Amniotic epithelial cell (primary cell): ENCODE measurements at places on chromosomes 13 and 19.

DNA sequence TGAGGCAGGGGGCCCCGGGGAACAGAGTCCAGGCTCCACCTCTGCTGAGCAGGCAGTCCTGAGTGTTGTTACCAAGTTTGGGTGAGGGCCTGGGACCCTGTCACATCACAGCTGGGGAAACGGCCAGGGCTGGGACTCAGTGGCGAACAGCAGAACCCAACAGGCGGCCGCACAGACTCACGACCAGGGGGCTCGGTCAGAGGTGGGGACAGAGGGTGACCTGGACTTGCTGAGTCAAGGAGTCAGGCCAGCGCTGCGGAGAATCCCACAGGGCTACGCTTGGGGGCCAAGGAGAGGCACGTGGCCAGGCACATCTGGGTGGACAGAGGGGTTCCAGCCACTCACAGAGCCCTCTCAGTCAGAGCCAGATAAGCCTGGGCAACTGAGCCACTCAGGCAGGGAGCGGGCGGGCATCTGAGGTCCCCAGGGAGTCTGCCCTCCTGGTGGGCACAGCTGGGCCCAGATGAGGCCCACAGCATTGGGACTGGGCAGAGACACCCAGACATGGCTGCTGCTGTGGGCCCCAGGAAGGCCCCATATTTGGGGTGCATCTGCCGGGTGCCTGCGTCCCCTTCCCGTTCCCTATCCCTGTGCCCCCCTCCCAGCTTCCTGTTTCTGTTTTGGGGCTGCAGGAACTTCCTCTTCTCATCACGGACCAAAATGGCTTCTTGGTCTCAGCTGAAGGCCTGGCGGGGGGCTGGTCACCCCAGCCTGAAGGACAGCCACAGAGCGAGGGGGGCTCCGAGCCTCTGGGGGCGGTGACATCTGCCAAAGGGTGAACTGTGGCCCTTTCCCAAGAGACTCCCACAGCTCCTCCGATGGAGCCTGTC, 34.0 kb downstream of the CEBPA start:
- DNase-seq: no peak

- no peak for DNase-seq
Observed at GRCh38 chr19:29917911-29918310, 24.1 kb upstream of the URI1 start.

GRCh38 chr13:110607675-110608224, 7.6 kb upstream of the NAXD start:
- peak; percentile 78 for DNase-seq

- DNase-seq: no peak
Observed at GRCh38 chr19:21655540-21656126, 111.7 kb downstream of the ZNF100 start.

GRCh38 chr13:72952529-72953141, 106.2 kb upstream of the KLF5 start:
- DNase-seq: no peak

- DNase-seq: no peak
Observed at GRCh38 chr13:113166266-113166665, 7.8 kb downstream of the PROZ start.

DNA sequence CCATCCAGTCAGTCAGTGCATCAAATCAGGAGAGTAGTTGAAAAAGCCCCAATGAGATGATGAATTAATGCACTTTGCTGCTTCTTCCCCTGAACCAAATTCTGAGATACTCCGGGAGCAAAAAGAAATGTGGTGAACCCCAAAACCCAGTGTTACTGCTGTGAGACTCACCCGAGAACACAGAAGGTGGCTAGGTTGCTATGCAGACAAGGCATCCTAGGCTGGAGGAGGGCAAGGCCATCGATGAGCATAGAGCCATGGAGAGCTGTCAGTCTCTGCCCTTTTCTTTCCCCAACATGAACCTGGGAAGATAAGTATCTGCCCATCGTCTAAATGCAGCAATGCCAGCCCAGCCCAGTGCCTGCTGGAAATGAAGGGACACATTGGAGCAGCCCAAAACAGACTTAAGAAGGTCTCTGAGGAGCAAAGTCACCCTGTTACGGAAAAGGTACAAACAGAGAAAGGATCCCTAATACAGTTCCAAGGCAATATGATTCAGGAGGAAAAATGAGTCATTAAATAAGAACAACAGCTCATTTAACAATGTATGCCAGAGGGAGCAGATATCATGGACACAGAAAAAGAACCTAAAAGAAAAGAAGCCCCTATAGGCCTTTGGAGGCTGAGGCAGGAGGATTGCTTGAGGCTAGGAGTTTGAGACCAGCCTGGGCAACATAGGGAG, 272.0 kb downstream of the FOXO1 start:
- no peak for DNase-seq

DNA sequence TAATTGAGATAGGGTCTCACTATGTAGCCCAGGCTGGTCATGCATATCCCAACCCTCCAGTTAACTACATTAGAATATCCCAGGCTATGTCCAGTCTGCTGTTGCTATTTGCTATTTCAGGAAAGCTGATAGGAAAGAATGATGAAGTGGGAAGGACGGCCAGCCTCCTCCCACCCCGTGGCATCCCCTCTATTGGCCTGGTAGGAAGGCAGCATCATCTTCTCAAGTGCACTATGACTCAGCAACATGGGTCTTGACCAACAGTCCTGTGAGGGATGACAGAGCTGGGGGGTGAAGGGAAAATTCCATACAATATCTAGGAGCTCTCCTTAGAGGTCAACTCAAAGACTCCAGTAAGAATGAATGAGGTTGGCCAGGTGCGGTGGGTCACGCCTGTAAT, 48.0 kb upstream of the ABCC4 start:
- peak; percentile 73 for DNase-seq

- peak; percentile 60 for DNase-seq
Observed at GRCh38 chr19:35641515-35642151, at the start of gene ETV2. ETV2 (plus strand) TSS chr19:35641745; CDS start chr19:35642461, 716 bp downstream.

GRCh38 chr19:56167064-56167578, 8.7 kb upstream of the GALP start:
- DNase-seq: peak; percentile 13

- DNase-seq: no peak
Observed at GRCh38 chr19:37899966-37900365, 6.4 kb downstream of the WDR87 start.

DNA sequence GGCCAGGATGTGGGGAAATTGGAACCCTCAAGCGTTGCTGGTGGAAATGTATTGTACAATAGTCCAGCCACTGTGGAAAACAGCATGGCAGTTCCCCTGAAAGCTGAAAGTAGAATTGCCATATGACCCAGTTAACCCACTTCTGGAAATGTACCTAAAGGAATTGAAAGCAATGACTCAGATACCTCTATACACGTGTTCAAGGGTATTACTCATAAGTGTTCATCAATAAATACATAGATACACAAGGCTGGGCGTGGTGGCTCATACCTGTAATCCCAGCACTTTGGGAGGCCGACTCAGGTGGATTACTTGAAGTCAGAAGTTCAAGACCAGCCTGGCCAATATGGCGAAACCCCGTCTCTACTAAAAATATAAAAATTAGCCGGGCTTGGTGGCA, 71.9 kb upstream of the IRS2 start:
- DNase-seq: no peak

DNA sequence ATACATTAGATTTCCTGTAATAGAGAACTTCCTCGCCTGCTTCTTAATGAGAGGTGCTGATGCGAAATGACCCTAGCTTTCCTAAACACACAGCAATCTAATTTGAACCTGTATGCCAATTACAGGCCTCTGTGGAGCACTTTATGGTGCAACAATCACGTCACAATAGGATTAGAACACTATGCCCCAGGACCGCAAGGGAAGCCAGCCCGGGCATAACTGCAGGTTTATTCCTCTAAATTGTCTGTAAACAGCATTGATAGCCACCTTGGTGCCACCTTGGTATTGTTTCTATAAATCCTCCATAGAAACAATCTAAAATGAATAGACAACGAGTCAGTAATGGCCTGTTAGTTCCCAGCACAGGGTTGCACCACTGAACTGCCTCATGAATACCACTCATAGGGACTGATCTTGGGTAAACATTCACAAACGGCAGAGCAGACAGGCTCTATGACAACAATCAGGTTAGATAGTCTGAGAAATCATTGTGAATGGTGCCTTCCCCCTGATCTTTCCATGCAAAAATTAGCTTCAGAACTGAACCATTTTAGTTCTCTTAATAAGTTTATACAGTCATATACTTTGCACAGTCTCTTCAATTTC, 182.5 kb upstream of the OBI1 start:
- no peak for DNase-seq

DNA sequence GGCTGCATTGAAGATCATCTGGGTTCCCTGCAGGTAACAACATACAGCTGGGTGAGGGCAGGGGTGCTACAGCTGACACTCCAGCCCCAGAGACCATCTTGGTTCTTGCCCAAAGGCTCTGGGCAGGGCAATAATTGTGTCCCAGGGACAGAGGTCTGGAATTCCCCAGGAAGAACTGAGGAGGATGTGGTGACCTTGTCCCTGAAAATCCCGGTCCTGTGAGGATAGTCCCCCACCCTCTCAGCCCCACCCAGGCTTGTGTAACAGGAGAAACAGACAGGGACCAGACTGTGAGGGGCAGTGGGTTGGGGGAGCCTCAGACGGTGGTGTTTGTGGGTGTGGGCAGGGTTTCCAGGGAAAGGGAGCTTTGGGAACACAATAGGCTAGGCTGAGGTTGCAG, 63.5 kb downstream of the COLGALT1 start:
- no peak for DNase-seq

DNA sequence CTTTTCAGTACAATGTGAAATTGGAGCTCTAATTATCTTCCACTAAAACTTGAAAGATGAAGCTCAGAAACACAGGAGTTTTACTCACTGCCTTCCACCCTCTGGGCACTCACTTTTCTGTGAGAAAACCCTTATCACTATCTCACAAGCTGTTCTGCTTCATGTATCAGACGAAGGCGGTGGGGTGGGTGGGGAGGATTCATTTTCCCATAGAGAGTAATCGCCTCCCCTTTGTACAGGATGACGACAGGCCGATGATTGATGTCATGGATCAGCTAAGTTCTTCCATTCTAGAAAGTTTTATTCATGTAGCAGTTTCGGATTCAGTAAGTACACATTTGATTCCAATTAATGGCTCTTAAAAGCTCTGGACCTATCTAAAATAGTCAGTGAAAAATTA, 139.9 kb downstream of the ZAR1L start:
- peak; percentile 95 for DNase-seq

DNA sequence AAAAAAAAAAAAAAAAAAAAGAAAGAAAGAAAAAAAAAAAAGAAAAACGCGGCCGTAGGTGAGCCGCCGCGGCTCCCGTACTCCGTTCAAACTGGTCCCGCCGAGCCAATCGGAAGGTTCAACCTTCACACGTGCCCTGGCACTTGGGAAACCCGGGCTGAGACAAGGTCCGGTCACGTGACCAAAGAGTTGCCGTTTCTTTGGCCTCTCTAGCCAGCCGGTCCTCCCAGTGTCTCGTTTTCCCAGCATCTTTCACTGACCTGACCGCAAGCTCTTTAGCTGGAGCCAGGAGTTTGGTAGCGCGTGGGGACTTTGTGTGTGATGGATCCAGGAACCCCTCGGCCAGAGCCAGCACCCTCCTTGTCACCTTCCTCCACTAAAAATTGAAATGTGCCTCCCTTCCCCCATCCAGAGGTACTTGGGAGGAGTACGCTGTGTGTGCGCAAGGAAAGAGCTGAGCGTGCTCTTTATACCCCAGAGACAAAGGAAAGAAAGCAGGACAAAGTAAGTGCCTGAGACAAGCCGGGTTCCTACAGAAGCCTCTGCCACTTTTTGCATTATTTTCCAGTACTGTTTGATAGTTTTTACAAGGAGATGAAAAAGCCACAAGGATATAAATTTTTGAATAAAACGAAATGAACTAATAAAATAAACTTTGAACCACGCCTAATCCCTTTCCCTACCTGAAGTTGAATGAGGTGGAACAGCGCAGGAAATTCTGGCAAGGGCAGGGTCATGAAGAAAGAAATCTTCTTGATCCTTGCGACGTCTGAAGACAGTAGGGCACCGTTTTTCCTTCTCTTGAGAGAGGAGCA, 959 bp downstream of the TNPO2 start:
- DNase-seq: peak; percentile 99

DNA sequence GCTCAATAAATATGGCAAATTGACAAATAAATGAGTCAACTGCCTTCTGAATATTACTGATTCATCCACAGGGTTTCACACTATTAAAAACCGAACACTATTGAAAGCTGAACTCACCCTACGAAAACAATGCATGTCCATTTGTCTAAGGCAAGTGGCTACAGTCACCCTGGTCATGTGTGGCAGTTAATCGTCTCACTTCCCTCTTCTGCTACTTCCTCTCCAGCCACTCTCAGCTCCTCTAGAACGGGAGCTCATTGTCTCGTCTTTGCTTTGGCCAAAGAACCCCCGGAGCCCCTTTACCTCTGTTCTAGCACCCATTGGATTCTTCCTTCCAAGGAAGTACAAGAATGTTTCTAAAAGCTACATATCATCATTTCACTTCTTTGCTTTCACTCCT, 74.4 kb upstream of the ZNF599 start:
- no peak for DNase-seq

DNA sequence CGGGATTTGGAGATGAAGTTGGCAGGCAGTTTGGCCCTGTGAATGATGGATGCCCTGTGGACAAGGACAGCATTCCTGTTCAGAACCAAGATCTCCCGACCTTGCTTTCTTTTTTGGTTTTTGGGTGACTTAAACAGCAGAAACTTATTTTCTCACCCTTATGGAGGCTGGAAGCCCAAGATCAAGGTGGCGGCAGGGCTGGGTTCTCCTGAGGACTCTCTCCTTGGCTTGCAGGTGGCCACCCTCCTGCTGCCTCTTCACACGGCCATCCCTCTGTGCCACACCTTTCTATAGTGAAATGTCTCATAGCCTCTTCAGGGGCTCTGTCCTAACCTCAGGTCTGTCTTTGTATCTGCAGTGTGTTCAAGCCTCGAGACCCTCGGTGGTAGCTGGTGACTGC, 14.0 kb downstream of the ZNF333 start:
- DNase-seq: no peak

GRCh38 chr19:28880735-28881401, 332.1 kb downstream of the UQCRFS1 start:
- no peak for DNase-seq

GRCh38 chr19:11007962-11008532, 47.2 kb downstream of the SMARCA4 start:
- no peak for DNase-seq
